CD4-positive, alpha-beta T cell treated with Interleukin-6 at 100 ng/mL for 8 hours (primary cell): ENCODE measurements at places on chromosomes 2 and 18.
A peak's percentile ranks its signal among the peaks of the same experiment; 100 is the strongest.

- DNase-seq = no peak
Measured at GRCh38 chr18:26705757-26706156, 157.4 kb upstream of the KCTD1 start.

DNA sequence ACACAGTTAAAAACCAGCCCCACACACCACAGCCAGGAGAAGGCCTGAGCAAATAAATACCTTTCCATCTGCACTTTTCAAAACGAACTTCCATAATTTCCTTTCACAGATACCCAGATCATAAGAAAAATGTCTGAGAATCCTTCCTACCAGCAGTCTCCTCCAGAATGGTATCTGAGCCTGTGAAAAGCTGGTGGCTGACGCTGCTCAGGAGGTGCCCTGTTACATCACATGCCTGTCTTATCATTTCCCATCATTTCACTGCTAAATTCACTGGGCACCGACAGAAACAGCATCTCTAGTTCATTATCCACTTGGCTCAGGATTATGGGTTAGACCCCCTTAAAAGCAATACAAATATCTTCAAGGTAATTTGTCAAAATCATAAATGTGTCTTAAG lies 4.4 kb downstream of the CRACDL start:
- DNase-seq = no peak

DNA sequence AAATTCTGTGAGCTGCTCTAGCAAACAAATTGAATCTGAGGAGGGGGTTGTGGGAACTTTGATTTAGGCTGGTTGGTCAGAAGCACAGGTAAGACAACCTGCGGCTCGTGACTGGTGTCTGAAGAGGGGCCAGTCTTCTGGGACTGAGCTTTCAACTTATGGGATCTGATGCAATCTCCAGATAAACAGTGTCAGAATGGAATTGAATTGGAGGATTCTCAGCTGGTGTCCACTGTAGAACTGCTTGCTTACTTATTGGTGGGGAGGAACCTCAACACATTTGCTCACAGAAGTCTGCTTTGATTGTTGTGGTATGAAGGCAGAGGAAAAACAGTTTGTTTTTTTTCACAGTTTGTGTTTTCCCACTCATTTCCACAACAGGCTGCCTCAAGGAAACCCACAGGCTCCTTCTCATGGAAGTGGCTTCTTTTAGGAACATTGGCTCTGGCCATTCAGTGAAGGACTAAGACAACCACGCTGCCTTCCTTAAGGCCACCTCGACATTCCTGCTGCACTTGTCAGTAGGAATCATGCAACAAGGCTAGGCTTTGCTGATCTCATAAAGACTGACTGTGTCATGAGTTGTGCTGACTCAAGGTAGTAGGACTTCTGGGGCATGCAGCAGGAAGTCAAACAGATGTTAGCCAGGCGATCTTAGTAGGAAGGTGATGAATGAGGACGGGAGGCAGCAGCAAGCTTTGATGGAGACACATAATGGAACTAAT lies 104.7 kb downstream of the TSN start:
- DNase-seq = no peak

DNA sequence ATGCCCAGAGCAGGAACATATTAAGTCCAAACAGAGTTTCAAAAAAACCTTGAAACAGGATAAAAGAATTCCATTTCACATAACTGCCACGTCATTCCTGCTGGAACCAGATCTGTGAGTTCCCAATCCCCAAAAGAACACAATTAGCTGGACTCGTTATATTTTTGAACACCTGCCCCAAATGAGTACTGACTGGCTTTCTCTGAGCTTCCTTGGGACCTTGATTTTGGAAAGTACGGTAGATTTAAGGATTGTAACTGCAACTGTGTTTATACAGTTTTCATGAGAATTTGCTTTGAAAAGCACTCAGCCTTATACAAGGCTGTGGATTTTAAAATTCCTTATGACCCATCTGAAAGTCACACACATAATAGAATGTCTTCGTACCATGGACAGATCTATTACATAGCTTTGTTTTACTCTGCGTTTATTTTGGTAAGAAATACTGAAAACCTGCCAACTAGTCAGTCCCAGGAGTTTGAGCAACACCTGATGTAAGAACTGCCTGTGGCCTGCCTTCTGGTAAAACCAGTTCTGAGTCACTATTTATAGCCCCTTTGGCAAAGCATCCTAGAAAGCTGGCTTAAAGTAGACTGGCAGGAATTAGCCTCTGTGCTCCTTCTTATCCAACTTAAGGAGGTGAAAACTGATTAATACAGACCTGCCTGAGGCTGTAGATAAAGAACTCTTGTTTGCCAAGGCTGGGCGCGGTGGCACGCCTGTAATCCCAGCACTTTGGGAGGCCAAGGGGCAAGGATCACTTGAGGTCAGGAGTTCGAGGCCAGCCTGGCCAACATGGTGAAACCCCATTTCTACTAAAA lies 48.1 kb downstream of the MERTK start:
- no peak for DNase-seq

- no peak for DNase-seq
Measured at GRCh38 chr18:33839452-33840211, 261.6 kb downstream of the ASXL3 start.

DNA sequence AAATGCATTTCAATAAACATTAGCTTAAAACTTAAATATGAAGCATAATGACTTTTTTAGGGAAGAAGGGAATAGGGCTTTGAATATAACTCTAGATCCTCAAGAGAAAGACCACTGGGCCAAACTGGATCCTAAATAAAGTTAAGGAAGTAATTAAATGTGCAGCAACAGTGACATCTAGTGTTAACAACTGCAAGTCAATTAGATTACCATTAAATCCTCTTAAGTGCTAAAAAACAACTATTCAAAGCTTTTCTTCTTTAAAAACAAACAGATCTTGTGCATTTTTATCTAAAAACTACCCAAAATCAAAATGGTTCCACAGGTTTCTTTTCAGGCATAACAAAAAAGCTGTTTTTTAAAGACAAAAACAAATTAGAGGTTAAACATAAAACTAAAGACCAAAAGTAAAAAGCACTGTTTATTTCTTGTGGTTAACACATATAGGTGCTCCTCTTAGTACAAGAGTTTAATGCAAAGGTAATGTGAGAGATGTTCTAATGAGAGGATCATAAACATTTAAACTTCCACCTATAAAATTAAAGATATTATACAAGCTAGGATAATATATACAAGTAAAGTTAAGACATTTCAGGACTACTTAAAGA lies 111.4 kb downstream of the THADA start:
- DNase-seq = peak; percentile 43

- DNase-seq = no peak
Measured at GRCh38 chr2:144519934-144520731, at the start of gene ZEB2. Gene ZEB2 (minus strand): TSS chr2:144520119. CDS start chr2:144517350, 2,769 bp downstream.

DNA sequence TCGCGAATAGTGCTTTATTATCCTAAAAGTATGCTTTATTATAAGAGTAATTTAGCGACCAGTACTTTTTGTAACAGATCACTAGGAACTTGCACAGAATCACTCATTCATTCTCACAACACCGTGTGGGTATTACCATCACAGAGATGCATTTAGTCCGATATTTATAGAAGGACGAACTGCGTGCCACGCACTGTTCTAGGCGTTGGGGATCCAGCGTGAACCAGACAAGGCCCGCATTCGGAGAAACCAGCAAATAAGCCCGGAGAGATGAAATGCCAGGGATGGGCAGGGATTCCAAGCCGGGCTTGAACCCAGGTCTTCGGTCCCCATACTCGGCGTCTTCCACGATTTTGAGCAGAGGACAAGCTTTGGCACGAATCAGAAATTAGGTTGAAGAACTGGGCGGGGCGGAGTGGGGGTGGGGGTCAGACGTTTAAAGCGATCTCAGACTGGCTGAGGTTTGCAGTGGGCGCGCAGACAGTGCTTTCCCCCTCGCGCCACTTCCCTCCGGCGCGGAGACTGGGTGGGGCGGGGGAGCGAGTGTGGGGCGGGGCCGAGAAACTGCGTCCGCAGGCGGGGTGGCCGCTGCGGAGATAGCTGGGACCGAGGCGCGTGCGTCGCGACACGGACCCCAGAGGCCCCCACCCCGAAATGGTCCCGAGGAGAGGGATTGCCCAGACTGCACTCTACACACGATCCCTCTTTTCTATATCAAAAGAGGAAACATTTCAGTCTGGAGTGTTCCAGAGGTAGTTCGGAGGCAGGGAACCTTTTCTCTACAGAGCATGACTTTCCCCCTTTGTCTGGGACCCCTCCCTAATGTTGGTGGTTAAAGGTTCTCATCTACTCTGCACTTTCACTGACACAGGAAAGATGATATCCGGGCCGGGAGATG lies 1.1 kb upstream of the CXCR4 start:
- DNase-seq = peak; percentile 84

DNA sequence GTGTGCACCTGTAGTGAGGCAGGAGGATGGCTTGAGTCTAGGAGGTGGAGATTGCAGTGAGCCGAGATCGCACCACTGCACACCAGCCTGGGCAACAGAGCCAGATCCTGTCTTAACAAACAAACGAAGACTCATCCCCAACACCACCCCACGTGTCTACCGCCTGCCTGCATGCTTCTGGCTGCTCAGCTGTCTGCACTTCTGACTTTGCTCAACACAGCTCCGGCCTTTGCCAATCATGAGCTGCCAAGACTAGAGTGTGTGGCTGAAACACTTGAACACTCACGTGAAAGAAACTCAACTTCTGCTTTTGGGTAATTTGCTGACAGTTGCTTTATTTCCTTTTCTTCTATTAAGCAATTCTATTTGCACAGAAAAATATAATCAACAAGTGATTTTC lies 32.1 kb upstream of the SP3 start:
- DNase-seq = no peak

GRCh38 chr2:11417946-11418585 lies 47.9 kb downstream of the E2F6 start:
- no peak for DNase-seq

- no peak for DNase-seq
Measured at GRCh38 chr2:69753659-69754363, 11.9 kb downstream of the ANXA4 start.

DNA sequence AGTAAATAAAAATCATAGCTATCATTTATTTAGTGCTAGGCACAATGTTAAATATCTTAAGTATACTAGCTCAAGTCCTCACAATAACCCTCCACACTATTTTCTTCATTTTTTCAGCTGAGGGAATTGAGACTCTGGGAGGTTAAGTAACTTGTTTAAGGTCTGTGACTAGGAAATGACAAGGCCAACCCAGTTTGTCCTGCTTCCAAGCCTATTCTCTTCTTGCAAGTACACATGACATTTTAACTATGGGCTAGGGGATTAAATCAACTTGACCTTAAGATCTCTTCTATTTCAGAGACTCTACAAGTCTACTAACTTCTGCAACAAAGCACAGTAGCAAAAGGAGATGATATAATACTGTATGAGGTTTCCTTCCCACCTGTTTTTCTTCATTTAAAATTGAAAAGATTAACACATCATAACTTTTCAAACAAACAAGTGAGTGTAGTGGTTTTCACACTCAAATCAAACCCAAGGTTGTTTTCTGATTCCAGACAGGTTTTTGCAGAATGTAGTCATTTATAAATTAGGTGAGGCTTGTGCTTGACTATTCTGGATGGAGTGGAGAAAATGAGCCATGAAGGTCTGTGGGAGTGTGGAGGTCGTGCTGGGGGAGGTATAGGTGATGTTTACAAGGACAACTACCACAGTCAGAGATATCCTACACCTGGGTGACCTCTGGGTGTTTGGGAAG lies 57.0 kb downstream of the CD28 start:
- no peak for DNase-seq

GRCh38 chr18:64234321-64234720 lies 85.4 kb upstream of the LINC00305 start:
- DNase-seq = no peak

GRCh38 chr2:207394812-207395534 lies 134.8 kb upstream of the CREB1 start:
- no peak for DNase-seq

GRCh38 chr18:74453016-74453566 lies 4.0 kb downstream of the DIPK1C start:
- no peak for DNase-seq

- DNase-seq = no peak
Measured at GRCh38 chr2:105697781-105698449, 46.8 kb upstream of the NCK2 start.

DNA sequence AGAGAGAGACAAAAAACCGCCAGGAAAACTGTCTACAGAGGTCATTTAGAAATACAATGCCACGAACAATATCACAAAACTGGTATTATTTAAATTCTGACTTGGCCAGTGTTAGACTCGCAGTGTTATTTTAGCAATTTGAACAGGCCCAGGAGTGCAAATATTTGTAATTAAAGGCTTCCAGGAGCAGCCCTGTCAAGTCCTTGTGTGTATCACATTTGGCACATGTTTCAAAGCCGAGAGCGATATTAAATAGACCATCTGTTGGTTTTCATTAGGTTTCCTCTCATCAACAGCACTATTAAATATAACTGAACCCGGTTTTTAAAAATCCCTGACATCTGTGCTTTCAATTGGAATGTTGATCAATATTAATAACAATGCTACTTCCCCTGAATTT lies 656.9 kb downstream of the TSN start:
- DNase-seq = no peak
